T-helper 17 cell (primary cell): ENCODE measurements at places on chromosomes 2 and 18.

GRCh38 chr2:144137705-144138428 lies 382.1 kb downstream of the ZEB2 start:
- DNase-seq, result no peak

GRCh38 chr2:127429291-127429690 lies 11.1 kb downstream of the PROC start:
- DNase-seq, result no peak

DNA sequence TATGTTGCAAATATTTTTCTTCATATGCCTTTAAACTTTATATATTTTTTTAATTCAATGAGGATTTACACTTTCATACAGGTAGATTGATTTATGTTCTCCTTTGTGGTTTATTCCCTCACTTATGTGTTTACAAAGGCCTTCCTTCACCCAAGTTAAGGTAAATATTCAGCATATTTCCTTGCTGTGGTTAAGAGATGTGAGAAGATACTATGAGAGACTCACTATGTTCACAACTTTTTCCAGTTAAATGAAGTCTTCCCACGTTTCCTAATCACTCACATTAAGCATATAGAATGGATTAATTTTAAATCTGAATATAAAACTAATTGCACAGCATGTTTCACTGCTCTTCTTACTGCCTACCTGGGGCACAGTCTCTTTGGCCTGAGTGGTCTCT lies 597 bp downstream of the PECR start:
- no peak for DNase-seq

DNA sequence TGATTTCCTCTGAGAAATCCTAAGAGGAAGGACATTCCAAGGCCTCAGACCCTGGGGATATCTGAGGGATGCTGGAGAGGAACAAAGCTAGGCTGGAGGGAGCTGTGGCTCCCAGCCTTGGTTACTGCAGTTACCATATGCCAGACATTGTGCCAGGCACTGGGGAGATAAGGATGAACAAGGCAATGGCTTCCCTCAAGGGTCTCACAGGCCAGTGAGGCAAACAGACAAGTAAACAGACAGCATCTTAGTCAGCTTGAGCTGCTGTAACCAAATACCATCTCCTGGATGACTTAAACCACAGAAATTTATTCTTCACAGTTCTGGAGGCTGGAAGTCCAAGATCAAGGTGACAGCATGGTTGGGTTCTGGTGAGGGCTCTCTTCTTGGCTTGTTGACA lies 91.8 kb downstream of the SKA1 start:
- DNase-seq, result no peak

- DNase-seq, result no peak
Measured at GRCh38 chr2:234102112-234102511, 51.6 kb downstream of the SPP2 start.

DNA sequence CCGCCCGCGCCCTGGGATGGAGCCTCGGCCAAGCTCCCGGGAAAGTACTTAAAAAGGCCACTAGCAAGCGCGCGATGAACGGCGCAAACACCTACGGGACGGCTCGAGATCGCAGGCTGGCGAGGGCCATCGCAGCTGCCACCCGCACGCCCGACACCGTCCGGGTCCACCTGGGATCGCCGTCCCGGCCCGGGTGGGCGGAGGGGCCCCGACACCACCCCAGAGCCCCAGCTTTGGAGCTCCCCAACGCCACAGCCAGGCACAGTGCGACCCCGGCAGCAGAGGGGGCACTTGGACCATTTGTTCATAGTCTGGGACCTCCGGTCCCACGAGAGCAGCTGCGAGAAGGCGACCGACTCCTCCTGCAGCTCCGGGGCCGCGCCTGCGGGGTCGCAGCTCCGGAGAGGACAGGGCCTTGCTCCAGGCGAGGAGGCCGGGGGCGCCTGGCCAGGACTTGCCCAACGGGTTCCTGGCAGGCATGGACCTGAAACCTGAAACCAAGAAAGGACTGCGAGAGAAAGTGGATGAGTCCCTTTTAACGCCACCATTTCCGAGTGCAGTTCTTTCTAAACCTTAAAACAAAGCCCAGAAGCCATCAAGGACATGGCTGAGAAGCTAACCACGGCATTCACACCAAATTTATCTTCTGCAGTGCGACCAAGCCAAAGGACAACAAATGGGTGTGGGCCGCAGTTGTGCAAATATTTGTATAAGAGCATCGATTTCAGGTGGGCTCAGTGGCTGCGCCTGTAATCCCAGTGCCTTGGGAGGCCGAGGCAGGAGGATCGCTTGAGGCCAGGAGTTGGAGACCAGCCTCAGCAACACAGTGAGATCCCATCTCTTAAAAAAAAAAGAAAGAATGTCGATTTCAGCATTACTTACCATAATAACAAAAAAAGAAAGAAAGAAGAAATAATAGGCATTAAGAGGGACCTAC lies 54.0 kb upstream of the IMP4 start:
- no peak for DNase-seq

GRCh38 chr2:23628926-23629771 lies 244.2 kb downstream of the KLHL29 start:
- DNase-seq, result no peak

GRCh38 chr2:2747797-2748301 lies 416.8 kb upstream of the MYT1L start:
- no peak for DNase-seq

GRCh38 chr18:36419900-36420531 lies 122.5 kb downstream of the FHOD3 start:
- no peak for DNase-seq

GRCh38 chr2:180291060-180291459 lies 284.0 kb upstream of the CWC22 start:
- DNase-seq, result no peak

DNA sequence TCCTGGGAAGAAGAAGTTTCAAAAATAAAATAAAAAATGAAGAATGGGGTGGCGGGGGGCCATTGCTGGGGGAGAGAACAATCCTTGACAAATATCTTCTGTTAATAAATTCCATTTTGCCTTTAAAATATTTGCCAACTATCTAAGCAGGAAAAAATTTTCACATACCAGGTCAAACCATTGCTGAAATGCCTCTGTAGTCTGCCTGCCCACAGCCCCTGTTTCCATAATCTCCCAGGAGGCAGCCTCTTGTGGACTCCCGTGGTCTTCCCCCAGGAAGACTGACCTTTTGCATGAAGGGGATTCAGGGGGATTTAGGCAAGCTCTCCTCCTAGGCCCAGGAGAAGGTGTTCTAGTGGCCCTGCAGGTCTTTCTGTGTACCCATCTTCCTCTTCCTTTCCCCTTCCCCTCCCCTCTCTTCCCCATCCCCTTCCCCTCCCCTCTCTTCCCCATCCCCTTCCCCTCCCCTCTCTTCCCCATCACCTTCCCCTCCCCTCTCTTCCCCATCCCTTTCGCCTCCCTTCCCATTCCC lies 61.0 kb downstream of the RPL37A start:
- no peak for DNase-seq

DNA sequence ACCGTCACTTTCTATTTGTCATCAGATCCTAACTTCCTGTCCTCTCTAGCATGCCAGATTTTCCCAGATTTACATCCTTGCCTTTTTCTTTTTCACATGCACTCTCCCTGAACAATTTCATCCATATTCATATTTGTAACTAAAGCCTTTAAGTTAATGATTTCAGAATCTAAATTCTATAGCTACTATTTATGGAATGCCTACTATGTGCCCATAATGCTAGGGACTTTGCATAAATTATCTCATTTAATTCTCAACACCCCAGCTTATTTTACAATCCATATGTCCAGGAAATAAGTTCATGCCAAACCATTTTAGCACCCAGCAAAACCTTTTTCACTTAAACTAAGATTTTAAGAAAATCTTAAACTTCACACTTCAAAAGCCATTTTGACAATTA lies 531.9 kb downstream of the NUP35 start:
- no peak for DNase-seq

GRCh38 chr2:65913813-65914212 lies 481.4 kb upstream of the SPRED2 start:
- no peak for DNase-seq

DNA sequence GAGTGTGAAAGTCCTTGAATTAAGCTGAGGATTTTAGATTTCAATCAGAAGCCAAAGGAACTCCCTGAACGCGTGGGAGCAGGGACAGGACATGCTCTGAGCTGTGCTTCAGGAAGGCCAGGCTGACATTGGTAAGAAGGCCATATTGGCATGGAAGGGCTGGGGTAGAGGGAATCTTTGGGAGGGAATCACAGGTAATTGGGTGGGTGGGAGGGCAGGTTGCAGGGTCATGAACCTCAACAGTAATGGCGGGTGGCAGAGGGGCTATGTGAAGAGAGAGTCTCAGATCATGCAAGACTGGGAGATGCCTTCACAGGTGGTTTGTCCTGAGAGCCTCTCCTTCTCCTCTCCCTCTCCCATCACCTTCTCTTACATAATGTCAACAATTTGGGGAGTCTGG lies 18.6 kb upstream of the CELF4 start:
- DNase-seq, result no peak

GRCh38 chr2:182506606-182507005 lies 79.8 kb upstream of the PDE1A start:
- no peak for DNase-seq

DNA sequence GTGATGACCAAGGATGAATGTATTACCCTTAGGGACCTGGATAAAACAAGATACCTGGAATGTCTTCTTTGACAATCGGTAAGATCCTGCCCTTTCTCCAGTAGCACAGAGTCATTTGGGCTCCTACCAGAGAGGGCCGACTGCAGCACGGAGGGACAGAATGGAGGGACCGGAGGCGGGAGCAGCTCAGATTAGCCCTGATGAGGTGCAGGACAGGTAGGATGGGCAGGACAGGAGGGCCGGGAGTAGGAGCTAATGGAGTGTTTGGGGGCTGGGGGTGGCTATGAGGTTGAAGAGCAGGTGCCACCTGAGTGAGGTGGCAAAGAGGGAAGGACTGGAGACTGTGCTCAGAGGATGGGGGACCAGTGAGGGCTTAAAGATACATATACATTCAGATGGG lies 9.9 kb upstream of the PRELID3A start:
- no peak for DNase-seq

DNA sequence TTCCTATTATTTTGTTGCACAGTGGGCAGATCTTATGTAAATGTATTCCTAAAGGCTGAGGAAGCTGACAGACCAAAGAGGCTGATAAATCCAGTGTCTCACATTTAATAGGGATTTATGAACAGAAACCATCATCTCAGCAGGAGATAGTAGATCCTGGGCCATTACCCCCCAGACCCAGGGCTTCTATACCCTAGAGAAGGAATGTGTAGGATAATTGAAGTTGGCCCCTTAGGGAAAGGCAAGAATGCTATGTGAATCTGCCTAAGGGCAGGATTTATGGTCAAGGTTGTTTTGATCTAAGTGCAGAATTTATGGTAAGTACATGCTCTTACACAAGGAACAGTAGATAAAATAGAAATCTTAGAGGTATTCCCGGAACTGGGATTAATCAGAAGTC lies 29.0 kb downstream of the RPL37A start:
- DNase-seq, result no peak

DNA sequence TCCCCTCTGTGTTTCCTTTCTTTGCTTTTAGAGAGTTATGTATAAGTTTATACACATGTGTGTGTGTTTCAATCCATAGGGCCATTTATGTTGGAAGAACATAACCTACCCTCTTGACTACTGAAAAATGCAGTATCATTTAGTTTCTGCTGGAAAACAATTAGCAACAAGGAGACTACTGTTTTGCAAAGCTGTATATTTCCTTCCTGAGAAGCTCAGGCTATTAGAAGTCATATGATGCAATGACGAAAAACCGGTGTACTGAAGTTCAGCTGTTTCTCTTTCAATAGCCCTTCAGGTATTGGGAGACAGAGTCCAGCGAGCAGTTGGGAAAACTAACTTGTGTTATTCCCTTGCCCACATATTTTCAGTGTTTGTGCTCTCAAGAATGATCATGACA lies 447.7 kb upstream of the GYPC start:
- no peak for DNase-seq

- no peak for DNase-seq
Measured at GRCh38 chr2:203018181-203018580, 3.5 kb downstream of the NBEAL1 start.

- no peak for DNase-seq
Measured at GRCh38 chr2:126945118-126945517, 46.4 kb downstream of the TEX51 start.

DNA sequence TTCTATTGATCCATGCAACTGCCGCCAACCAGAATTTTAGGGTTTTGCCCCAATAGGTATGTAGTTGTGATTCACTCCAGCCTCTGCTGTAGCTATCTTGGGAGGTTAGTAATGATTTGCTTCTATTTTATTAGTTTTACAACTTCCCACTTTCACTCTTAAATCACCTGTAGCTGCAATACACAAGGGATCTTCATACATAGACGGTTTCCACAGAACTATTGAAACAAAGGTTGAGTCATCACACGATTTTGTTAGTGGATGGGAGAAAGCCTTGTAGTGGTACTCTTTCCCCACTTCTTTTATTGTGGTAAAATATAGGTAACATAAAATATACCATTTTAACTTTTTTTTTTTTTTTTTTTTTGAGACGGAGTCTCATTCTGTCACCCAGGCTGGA lies 104.2 kb upstream of the SPRED2 start:
- DNase-seq, result no peak

GRCh38 chr2:2981000-2981399 lies 396.6 kb downstream of the EIPR1 start:
- no peak for DNase-seq

DNA sequence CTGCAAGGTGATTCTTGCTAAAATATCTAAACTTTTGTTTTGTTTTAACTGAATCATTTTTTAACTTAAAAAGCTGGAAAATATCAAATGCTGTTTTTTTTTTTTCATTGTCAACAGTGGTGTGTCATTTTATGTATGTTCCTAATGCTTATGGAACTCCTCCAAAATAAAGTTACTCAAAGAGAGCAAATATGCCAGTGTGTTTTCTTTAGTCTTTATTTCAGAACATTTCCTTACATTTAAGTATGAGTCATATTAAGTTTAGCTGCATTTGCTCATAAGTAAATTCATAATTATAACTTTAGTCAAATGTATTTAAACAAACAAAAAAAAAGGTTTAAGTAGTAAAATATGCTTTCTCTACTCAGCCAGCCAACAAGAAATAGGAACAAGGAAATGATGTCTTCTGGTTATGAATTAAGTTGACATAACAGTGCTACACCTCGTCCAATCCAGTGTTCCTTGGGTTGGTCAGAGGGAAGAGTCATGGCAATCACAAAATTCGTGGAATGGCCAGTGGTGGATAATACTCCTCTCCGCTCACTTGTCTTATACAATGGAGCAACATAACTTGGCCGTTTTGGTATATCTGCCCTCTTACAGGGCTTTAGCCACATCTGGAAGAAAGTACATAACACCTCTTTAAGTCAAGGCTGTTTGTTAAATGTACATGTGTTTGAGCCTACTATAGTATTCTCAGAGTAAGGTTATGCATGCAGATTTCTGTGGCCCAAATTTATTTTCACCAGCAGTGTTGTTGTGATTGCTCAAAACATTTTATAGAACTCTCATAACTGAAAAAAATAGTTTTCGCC lies 80.7 kb downstream of the SLC39A10 start:
- no peak for DNase-seq

- DNase-seq, result no peak
Measured at GRCh38 chr2:150812066-150812465, 324.6 kb upstream of the RND3 start.

- no peak for DNase-seq
Measured at GRCh38 chr2:43029186-43029585, 197.2 kb downstream of the ZFP36L2 start.
